ENCODE measurements at places on chromosomes 5 and 9.
A peak's percentile ranks its signal among the peaks of the same experiment; 100 is the strongest.

DNA sequence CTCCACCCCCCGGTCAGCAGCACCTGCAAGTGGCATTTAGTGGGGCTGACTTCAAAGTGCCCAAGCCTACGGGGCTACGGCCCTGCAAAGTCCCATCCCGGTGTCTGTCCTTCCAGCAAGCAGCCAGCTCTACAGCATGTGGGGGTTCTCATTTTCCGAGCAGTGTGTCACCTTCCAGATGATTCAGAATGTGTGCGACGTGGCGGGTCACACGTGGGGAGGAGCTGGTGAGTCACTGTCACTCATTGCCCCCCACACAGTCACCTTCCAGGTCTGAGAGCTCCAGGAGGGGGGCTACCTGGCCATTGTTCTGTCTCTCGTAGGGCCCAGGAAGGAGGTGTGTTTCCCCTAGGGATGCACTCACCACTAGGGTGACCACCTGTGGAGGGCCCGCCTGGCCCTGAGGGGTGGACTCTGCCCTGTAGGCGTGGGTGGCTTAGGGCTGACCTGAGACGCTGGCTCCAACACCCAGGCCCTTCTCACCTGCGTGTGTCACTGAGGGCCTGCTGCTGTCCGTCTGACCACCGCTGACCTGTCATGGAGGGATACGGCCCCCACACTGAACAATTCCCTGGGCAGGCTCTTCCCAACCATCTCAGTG lies 70.2 kb downstream of the SEMA4D start:
- peak; percentile 89 for DNase-seq

DNA sequence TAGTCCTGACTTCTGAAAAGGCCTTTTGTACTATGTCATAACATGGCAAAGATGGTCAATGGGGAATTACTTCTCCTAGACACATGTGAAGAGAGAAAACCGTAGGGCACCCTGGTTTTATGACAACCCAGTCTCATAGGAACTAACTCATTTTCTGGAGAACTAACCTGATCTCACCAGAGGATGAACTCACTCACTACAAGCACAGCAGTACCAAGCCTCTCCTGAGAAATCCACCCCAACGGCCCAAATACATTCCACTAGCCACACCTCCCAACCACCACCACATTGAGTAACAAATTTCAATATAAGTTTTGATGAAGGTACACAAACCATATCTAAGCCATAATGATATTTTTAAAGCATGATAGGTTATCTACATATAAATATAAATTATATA lies 909.3 kb upstream of the CDH10 start:
- DNase-seq = no peak

DNA sequence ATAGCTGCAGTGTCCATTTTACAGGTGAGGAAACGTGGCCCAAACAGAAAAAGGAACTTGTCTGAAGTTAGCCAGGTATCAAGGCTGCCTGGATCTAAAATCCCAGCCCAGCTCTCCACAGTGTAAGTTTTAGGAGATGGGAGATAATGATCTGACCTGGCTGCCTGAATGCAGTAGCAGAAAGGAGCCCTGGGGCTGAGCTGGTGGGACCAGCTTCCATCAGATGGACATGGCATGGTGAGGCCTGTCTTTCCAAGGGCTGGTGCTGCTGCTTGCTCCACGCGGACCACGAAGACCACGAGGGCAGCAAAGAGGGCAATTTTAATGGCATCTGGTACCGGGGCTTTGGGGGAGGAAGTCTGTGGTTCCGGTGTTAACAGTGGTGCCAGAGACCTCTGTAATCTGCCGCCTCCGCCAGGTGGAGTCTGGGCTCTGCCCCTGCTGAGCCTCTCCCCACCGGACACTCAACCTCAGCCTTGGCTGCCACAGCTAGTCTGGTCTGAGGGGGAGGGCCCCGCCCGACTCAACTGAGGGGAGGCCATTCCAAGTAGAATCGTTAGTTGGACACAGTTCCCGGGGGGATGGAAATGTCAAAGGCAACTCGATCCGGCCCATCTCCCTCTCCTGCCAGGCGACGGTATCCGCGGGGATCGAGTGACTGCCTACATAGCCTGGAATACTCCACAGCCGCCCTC lies 650 bp downstream of the MYORG start:
- DNase-seq = peak; percentile 61

- peak; percentile 31 for DNase-seq
These were observed at the start of gene IRX4 for GRCh38 chr5:1882337-1883119. Gene IRX4 (minus strand): TSS chr5:1882925. CDS start chr5:1882647, 278 bp downstream.

DNA sequence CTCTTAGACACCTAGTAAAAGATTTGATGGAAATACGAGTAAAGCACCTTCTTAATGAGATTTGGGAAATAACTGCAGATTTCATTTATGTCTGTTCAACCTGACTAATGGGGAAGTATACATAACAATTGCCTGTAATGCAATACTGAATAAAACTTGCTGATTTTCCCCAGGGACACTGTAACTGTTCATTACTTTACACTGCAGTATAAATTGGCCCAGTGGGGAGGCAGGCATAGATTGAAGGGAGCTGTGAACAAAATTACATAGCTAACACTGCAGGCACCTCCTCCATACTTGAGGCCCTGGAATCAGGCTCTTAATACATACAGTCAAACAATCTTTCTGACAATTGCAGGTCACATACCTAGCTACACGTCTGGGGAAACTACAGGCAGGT lies 216.2 kb downstream of the PTPRD start:
- DNase-seq = no peak

DNA sequence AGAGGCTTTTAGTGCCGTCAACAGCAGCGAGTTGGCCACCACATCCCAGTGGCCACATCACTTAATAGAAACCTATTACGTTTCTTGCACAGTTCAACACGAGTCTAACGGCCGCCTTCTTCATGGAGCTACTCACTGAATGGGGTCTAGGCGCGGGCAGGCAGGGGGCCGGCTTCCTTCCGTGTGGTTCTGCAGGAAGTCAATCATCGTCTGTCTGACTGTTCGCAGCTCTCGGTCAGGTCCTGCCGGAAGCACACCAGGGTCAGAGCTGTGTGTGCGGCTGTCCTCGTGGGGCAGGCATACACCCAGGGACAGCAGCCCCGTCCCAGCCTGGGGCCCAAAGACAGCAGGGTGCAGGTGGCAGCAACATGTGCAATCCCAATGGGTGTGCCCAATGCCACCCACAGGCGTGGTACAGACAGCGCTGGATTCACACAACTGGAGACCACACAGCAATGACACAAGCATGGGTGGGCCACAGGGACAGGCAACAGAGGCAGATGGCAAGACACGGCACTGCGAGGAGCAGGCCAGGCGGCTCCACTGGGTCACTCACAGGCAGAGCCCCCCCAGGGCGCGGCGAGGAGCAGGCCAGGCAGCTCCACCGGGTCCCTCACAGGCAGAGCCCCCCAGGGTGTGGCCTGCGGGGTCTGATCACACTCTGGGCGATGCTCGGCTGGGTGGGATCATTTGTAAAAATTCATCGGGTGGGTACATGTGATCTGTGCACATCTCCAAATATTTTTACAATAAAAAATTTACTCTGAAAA lies 19.1 kb upstream of the LHX3 start:
- DNase-seq = no peak

- no peak for DNase-seq
These were observed 6.7 kb upstream of the CDH6 start for GRCh38 chr5:31186672-31187267.

DNA sequence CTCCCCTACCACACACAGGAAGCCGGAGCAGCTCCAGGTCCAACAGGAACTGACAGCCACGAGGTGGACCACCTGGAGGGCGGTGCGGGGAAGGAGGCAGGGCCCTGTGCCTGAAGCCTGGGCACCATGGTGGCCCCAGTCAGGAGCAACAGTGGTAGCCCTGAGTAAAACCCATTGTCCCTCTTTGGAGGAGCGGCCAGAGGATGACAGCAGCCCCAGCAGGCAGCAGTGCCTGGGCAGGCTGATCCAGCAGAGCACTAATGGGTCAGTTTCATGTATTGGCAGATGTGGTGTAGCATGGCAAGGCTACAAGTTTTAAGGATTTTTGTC lies 47.7 kb upstream of the GARNL3 start:
- no peak for DNase-seq

- DNase-seq = no peak
These were observed 29.3 kb downstream of the AMBP start for GRCh38 chr9:114048533-114049415.

DNA sequence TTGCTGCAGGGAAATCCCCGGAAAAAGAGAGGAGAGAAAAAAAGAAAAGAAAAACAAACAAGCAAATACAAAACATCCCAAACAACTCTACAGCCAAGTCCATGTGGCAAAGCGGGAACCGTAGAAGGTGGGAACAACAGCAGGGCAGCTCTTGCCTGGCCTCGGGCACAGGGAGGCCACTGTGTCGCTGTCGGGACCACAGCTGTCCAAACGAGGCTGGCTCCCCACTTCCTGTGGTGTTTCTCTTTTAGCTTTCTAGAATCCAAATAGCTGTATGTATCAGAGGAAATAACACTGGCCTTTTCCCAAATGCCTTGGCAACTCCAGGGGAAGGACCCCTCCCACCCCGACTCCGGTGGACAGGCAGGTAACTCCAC lies 41.6 kb upstream of the EQTN start:
- DNase-seq = no peak

- DNase-seq = no peak
These were observed 1.2 kb upstream of the RNF38 start for GRCh38 chr9:36401164-36401740.

DNA sequence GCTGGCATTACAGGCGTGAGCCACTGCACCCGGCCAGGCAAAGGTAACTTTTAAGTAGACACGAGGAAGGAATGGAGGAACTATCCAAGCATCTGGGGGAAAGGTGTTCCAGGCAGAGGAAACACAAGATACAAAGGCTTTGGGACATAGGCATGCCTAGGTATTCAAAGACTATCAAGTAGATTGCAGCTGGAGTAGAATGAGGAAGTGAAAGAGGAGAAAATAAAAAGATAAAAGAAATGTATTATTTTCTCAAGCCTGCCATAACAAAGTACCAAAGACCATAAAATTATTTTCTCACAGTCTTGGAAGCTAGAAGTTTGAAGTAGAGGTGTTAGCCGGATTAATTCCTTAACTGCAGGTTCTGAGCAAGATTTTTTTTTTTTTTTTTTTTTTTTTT lies 39.9 kb upstream of the GRIN3A start:
- no peak for DNase-seq

- DNase-seq = no peak
These were observed 150.2 kb upstream of the SLC12A2 start for GRCh38 chr5:127933348-127933747.

- no peak for DNase-seq
These were observed 97.1 kb downstream of the ADAMTS12 start for GRCh38 chr5:33794550-33795181.

- DNase-seq = no peak
These were observed 98.2 kb downstream of the CSNK1G3 start for GRCh38 chr5:123610209-123610608.

GRCh38 chr9:36341936-36342577 lies 58.0 kb downstream of the RNF38 start:
- no peak for DNase-seq

GRCh38 chr9:130885484-130886375 lies 10.9 kb downstream of the QRFP start:
- DNase-seq = no peak

- DNase-seq = no peak
These were observed 97.9 kb upstream of the MAMDC2 start for GRCh38 chr9:69945671-69946141.

GRCh38 chr5:7813007-7813406 lies 37.9 kb downstream of the CFAP90 start:
- no peak for DNase-seq
